ENCODE measurements at places on chromosomes 5 and 9.

GRCh38 chr9:16767366-16767765 is 103.1 kb downstream of the BNC2 start:
- no peak for DNase-seq

- no peak for DNase-seq
Observed at GRCh38 chr9:109451311-109452025, 46.6 kb downstream of the PTPN3 start.

DNA sequence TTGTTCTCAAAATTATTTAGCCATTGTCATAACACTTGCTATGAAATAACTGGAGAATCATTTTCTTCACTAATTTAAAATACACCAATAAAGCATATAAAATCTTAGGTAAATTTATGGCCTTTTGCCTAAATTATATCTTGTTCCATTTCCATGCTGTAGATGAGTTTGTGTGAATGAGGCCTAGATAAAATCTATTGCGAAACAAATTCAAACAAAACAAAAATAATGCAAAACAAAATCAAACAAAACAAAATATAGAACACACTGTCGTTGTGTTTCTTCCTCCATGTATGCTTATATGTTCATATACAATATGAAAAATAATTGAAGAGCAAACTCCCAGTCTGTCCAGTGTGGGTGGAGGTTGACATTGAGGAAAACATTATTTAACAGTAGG is 1020.7 kb downstream of the PTPRD start:
- DNase-seq: no peak

- no peak for DNase-seq
Observed at GRCh38 chr5:137753691-137754187, 424 bp downstream of the HNRNPA0 start.

- no peak for DNase-seq
Observed at GRCh38 chr5:179409806-179410205, 64.5 kb upstream of the ADAMTS2 start.

DNA sequence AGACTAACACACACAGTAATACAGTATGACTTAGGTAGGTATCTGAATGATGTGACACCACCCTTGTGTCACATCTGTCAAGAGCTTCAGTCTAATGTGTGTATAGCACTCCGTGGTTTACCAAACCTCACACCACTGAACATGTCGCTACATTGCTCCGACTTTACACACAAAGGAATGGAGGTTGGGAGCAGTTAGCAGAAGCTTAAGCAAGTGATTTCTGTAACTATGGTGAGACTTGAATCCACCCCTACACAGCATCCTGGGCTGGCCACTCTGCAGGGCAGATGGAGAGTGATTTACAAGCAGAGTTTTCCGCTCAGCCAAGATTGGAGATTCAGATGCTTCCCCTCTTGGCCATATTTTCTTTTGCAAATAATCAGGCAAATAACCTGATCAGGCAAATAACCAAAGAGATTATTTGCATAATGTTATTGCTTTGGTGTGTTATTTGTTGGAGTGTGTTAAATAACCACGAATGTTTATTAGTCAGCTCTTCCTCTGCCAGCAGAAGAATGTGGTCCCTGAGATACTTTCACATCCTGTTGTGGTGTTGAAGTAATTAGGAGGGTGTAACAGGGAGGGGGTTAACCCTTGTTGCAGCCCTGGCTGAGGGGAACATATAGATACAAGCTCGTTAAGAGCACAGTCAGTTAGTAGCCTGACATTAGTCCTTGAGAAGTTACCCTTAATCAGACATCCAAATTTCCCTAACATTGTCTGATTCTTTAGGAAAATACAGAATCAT is 92.8 kb downstream of the SNX18 start:
- no peak for DNase-seq

DNA sequence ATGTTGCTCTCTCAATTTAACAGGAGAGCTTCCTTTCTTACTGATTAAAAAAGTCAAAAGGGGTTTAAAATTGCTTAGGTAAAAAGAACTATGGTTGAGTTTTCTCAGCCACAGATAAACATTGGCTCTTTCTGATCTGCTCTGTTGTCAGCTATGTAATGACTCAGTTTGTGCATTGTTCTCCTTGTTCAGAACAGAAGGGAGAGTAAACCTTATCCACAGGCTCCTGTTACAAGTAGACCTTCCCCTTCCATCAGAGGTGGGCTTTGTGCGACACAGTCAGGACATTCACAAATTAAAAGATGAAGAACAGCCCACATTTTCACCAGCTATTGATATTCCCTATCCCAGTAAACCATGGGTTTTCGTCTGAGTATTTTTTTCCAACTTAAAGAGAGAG is 236.3 kb upstream of the SEMA6A start:
- no peak for DNase-seq

DNA sequence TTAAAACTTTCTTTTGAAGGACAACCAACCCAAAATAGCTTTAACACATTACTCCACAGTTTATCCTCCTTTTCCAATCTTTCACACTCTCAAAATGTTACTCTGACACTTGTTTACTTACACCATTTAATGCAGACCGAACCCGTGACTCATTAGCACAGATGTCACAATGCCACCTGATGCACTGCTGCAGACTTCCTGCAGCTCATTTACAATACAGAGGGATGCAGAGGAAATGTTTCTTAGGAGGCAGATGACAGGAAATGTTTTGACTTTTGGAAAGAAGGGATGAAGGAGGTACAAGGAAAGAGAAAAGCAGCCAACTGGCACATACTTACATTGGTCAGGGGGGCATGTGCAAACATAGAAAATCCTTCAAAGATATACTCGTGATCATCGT is 39.0 kb downstream of the DROSHA start:
- no peak for DNase-seq

- no peak for DNase-seq
Observed at GRCh38 chr5:131514316-131515283, 120.4 kb downstream of the RAPGEF6 start.

DNA sequence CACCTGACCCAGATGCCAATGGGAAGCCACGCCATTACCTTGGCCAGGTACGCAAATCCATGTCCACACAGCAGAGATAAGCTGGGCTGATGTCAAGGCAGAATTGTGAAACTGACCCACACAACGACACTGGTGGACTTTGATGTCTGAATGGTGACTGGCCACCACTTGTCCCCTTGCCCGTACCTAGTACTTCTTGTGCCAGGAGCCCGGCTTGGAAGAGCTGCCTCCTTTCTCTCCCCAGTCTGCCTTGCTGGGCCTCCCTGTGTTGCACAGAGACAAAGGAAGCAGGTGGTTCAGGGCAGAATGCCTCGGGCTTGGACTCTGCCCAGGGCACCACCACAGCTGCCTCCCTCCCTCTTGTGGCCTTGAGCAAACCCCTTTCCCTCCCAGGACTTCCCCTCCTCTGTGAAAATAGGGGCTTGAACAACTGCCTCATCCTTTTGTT is 23.3 kb downstream of the PTGES2 start:
- DNase-seq: peak; percentile 37

- DNase-seq: peak; percentile 59
Observed at GRCh38 chr5:142569905-142570304, 116.0 kb downstream of the FGF1 start.

- no peak for DNase-seq
Observed at GRCh38 chr5:127832067-127832466, 128.9 kb downstream of the CCDC192 start.

GRCh38 chr9:115832031-115832430 is 321.6 kb upstream of the PAPPA start:
- no peak for DNase-seq

DNA sequence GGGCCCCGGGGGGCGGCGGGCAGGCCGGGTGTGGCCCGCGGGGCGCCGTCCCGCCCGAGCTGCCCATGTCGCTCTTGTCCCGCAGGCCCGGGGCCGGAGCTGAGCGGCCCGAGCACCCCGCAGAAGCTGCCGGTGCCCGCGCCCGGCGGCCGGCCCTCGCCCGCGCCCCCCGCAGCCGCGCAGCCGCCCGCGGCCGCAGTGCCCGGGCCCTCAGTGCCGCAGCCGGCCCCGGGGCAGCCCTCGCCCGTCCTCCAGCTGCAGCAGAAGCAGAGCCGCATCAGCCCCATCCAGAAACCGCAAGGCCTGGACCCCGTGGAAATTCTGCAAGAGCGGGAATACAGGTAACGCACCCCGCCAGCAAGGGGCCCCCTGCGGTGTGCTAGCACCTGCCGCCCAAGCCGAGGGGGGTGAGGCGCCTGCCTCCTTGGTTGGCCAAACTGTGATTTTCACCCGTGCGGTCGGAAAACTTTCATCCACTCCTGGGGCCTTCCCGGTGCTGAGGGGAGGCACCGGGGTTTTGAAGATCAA is 32.1 kb downstream of the SMARCA2 start:
- DNase-seq: no peak

- no peak for DNase-seq
Observed at GRCh38 chr5:56412601-56413379, 179.7 kb upstream of the ANKRD55 start.

- DNase-seq: no peak
Observed at GRCh38 chr9:117464941-117465616, 50.2 kb upstream of the ASTN2 start.

DNA sequence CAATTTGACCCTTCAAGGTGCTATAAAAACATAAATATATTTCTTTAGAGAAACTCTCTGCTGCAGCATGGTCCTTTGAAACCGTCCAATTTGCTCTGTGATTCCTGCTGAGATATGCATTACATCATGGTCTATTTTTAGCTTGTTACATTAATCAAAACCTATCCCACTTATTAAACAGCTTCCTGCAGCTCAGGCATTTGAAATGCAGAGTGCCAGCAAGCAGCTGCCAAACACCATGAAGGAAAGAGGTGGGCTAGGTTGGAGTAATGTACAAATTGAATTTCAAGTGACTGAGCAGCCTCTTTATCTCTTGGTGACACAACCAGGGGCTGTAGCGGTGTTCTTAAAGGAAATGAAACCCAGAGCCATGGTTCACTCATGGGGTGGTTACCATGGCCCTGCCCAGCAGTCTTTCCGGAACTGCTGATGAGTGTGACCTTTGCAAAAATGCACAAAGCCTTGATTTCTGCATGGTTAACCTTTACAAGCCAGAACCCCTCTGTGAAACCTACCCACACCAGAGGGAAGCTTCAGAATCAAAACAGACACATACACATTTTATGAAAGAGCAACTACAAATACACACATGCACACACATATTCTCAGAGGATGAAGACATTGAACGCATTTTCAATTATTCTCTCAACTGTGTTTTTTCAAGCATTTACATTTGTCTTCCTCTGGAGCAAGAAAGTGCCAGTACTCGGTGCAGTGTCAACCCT is 155.8 kb upstream of the ZNF608 start:
- no peak for DNase-seq

DNA sequence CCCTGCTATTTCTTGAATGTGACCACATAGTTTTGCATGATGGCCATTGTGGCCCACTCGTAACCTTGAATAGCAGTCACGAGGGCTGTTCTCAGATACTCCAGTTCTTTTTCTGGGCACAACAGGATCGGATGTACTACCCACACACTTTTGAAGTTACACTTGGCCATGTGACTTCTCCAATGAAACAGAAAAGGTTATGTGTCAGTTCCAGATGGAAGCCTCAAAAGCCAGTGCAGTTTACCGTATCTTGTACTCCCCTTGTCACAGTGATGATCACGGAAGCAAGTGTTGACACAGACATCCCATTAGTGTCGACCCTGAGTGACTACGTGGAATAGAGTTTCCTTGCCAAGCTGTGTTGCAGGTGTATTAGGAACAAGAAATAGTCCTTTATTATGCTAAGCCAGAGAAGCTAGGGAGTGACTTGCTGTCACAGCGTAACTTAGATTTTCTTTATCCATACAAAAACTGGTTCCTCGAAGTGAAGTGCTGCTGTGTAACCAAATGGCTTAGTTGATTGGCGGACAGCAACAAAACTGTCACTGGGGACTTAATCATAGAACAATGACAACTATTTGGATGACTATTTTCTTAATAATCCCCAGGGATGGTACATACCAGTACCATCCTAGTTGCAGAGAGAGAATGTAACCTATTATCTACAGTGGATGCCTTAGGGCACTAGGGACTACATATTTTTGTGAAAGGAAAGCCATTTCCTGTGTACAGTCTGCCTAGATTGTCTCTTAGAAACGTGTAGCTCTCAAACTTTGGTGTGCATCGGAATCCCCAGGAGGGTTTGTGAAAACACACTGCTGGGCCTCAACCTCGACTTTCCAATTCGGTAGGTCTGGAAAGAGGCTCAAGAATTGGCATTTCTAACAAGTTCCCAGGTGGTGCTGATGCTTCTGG is 90.1 kb upstream of the DMRT1 start:
- DNase-seq: no peak

- DNase-seq: peak; percentile 66
Observed at GRCh38 chr9:4774209-4774608, 18.5 kb upstream of the RCL1 start.

- DNase-seq: no peak
Observed at GRCh38 chr5:31965227-31965626, 208.9 kb downstream of the GOLPH3 start.

GRCh38 chr5:71903808-71904207 is 184.7 kb downstream of the CARTPT start:
- no peak for DNase-seq

DNA sequence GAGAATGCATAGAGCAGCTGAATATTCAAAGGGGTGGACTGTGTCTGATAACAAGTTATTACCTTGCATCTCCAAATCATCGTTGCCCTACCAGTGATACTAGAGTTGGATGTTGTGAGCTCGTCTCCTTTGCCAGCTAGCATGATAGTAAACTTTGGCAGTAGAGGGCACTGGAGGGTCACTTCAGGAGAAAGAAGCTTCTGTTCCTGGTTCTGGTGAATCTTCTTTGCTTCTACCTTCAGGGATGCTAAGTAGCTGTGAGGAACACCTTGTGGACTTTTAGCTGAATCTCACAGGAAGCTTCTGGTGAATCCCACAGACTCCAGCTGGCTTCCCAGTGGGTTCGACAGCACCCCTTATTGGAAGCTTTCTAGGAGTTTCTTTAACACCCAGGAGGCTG is 626.6 kb upstream of the SGCD start:
- DNase-seq: no peak

DNA sequence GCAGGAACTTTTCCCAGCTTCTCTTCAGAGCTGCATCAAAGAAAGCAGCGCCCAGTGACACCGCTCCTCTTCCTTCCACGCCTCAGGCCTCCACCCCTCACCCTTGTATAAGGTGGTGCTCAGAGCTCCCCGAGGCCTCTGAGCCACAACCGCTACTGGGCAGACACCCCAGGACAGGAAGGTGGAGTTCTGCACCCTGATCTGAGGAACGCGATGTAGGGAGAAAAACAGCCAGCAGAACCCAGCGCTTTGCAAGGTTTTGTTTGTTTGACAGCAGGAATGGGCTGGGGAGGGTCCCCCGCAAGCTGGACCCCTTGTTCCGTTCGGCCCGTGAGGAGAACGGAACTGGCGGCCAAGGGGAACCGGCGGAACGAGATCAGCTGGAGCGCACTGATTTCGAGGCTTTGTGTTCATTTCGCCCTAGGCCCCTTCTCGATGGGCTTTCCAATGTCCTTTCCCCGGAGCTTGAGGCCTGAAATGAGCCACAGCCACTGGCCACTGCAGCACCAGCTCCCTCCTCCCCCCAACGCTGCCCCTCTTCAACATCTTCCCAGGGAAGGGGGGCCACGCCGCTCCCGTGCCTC is 4.1 kb downstream of the EDF1 start:
- DNase-seq: no peak

- DNase-seq: no peak
Observed at GRCh38 chr9:27755846-27756245, 182.6 kb upstream of the C9orf72 start.

GRCh38 chr5:168288349-168289245 is 2.8 kb upstream of the WWC1 start:
- no peak for DNase-seq

All from fibroblast of the conjunctiva (primary cell).